ENCODE measurements at places on chromosomes 4 and X.
A peak's percentile ranks its signal among the peaks of the same experiment; 100 is the strongest.

GRCh38 chr4:53057679-53058078 lies 195.6 kb downstream of the RASL11B start:
- DNase-seq = no peak

DNA sequence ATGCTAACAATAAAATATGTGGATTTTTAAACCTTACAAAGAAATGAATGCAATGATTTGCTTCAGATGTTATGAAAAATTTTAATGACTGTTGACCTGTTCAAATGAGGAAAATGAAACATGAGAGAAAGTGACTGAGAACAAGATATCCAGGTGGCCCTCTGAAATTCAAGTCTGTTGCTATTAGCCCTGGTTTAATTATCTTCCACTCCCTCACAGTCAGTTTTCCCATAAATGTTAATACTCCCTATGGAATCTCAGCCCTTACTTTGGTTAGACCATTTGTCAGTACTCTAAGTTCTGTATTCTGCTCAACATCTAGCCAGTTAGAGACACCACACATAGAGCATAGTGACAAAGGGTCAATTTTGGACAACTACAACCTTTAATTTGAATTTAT lies 327.8 kb downstream of the PDGFC start:
- no peak for DNase-seq

GRCh38 chrX:130120746-130121504 lies 10.6 kb upstream of the ELF4 start:
- peak; percentile 85 for DNase-seq

GRCh38 chr4:92235731-92236130 lies 68.0 kb upstream of the GRID2 start:
- peak; percentile 37 for DNase-seq

GRCh38 chr4:152321398-152321797 lies 214.5 kb downstream of the FBXW7 start:
- no peak for DNase-seq
